Progenitor cell of endocrine pancreas (in vitro differentiated cells): ENCODE measurements at places on chromosomes 6 and 20.

GRCh38 chr6:139289233-139289632 lies 2.6 kb downstream of the TXLNB start:
- DNase-seq: no peak

DNA sequence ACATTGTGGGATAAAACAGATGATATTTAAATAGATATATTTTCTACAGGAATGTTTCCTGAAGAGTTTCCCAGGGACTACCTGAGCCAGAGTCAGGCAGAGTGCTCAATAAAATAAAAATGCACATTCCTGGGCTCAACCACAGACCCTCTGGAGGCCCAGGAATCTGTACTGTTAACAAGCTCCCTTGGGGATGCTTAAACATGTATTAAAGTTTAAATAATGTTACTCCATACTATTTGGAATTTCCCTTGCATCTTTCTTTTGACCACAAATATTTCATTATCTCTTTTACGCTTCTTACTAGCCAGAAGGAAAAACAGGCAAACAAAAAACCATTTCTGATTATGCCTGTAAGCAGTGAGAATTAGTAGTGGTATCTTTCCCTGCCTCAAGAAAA lies 42.3 kb downstream of the GPR63 start:
- no peak for DNase-seq

GRCh38 chr20:37803438-37804307 lies 99.3 kb upstream of the VSTM2L start:
- DNase-seq: no peak

DNA sequence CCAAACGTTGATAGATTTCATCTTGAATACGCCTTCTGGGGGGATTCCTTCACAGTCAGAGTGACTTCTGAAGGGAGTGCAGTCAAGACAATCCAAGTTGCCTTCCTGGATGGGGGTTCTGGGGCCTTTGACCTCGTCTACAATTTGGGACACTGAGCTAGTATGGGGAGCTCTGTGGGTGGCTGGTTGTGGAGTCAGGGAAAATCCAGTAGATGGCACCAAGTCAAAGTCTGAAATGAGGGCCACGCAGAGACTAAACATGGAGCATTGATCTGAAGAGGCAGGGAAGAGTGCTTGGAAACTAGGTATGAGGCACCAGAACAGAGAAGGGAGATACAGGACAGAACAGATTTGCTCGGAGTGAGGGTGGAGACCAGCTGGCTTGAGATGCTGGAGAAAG lies 43.6 kb upstream of the CCN6 start:
- no peak for DNase-seq

DNA sequence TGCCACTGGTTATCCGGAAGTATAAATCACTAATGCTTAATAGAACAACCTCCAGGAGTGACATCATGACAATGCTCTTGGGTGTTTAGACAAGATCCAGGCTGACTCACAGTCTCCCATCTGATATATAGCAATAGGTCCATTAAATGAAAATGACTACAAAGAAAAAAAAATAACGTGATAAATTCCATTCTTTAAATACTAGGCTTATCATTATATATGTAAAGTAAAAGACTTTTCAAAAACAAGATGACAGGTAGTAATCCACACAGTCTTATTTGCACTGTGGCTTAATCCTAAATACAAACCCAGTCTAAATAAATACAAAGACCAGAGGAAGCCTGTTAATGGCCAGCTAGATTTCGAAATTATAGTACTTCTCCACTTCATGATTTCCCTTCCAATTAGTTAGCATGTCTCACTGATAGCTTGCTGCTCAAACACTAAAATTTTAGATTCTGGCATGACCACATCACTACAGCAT lies 149.1 kb upstream of the BEND3 start:
- DNase-seq: no peak
